Fibroblast of skin of left quadriceps (primary cell): ENCODE measurements at places on chromosomes 2 and 18.

- no peak for DNase-seq
Observed at GRCh38 chr2:101251844-101252407, 760 bp upstream of the CNOT11 start.

DNA sequence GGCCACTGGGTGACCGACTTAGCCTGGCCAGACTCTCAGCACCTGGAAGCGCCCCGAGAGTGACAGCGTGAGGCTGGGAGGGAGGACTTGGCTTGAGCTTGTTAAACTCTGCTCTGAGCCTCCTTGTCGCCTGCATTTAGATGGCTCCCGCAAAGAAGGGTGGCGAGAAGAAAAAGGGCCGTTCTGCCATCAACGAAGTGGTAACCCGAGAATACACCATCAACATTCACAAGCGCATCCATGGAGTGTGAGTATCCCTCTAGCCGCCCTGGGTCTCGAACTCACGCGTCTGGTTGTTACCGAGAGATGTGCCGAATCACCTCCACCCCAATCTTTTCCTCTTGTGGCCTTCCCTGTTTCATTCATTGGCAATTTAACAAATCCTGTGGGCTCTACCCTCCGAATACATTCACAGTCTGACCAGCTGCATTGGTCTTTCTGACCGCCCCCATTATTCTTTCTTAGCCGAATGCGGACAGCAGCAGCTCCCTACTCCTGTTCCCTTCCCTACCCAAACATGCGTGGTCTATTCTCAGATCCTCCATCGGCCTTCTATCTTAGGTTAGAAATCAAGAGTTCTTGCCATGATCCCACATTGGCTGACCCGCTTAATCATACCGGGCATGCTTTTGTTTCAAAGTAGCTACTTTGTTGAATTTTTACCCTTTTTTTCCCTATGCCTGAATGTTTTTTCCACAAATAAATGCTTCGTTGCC, 631 bp downstream of the RPL31 start:
- DNase-seq: no peak

- DNase-seq: no peak
Observed at GRCh38 chr2:207655000-207655399, 29.8 kb upstream of the METTL21A start.

- peak; percentile 10 for DNase-seq
Observed at GRCh38 chr2:107584577-107584976, 242.1 kb upstream of the RGPD4 start.

GRCh38 chr2:203328760-203329540, 756 bp downstream of the ABI2 start:
- DNase-seq: no peak

- peak; percentile 7 for DNase-seq
Observed at GRCh38 chr2:63553049-63553448, 35.2 kb downstream of the WDPCP start.

GRCh38 chr2:236105955-236106607, 62.1 kb downstream of the GBX2 start:
- no peak for DNase-seq

DNA sequence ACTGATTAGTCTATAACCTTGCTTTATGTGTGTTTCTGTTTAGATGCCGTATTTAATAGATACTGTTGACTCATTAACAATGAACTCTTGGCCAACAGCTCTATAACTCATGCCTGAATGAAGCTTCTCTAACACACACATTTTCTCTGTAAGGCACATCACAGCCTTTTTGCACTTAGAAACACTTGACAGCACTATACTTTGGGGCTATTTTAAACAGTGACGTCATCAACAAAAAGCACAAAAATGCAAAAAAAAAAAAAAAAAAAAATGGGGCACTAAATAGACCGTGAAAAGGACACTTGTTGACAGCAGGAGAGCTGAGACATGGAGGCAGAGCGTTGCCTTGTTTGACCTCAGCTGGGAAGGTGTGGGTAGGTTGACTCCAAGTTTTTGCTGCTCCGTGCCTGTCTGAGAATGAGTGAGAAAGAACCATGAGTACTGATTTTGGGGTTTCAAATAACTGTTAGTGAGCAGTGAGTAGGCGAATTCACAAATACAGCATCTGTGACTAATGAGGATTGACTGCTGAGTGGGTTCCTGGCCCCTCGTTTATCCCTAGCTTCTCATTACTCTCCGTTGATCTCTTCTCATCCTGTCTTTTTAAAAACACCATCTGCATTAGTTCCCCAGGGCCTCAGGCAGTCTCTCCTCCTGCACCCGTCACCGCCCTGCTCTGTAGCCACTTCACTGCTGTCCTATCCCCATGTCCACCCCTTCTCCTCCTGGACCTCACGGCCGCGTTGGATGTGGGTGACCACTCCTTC, 24.4 kb downstream of the SPP2 start:
- no peak for DNase-seq

- DNase-seq: peak; percentile 69
Observed at GRCh38 chr2:99806758-99807157, 316.9 kb upstream of the REV1 start.

GRCh38 chr2:8247905-8248622, 433.8 kb upstream of the ID2 start:
- DNase-seq: no peak

DNA sequence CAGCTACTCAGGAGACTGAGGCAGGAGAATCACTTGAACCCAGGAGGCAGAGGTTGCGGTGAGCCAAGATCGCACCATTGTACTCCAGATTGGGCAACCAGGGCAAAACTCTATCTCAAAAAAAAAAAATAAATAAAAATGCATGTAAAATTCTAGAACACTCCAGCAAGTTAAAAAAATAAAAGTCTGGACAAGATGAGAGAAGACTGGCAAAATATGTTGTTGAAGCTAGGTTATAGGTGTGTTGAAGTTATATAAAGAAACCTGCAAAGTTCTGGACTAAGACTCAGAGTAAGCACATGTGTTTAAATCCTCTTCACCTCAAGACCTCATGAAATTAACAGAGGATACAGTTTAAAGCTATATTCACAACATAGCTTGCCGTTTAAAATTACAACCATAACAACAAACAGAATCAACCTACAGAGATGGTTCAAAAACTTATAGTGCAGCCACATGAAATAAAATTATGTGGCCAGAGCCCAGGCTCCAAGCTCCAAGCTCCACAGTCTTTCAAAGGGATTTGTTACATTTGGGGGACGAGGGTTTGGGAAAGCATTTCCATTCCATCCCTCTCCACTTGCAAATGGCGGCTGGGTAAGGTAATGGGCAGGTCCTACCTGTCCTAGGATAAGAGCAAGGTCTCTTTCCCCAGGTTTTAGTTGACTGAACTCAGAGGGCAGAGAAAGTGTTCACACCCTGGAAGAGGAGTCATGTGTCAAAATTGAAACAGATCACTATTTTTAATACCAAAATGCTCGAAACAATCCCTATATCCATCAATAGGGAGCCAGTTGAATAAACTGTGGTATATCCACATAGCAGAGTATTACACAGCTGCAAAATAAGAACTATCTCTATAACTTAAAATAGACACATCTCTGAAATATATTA, 59.9 kb upstream of the MYCN start:
- DNase-seq: no peak

GRCh38 chr2:231611273-231612108, 18.8 kb downstream of the TEX44 start:
- DNase-seq: no peak

- DNase-seq: no peak
Observed at GRCh38 chr2:204207866-204208265, 271.3 kb downstream of the ICOS start.

DNA sequence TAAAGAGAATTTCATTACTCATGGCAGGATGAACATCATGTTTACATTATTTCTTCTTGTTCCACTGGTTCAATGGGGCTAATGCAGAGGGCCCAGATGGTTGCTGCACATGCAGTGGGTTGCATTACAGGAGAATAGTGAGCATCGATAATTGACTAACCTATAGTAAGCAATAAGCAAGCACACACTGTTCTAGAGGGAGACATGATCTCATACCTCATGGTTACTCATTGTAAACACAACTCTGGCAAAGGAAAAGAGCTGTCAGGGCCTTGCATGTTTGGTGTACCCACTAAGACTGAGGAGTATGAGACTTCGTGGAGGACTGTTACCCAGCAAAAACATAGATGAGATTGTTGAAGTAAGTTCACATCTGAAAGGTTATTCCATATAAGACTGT, 885.6 kb upstream of the VRK2 start:
- no peak for DNase-seq

- no peak for DNase-seq
Observed at GRCh38 chr2:111119822-111120252, 877 bp upstream of the BCL2L11 start.

GRCh38 chr2:24955232-24955631, 16.5 kb downstream of the DNAJC27 start:
- no peak for DNase-seq

- DNase-seq: no peak
Observed at GRCh38 chr18:59189008-59189407, 30.9 kb upstream of the GRP start.

- peak; percentile 78 for DNase-seq
Observed at GRCh38 chr18:11500153-11501122, 109.0 kb upstream of the SLC35G4 start.

DNA sequence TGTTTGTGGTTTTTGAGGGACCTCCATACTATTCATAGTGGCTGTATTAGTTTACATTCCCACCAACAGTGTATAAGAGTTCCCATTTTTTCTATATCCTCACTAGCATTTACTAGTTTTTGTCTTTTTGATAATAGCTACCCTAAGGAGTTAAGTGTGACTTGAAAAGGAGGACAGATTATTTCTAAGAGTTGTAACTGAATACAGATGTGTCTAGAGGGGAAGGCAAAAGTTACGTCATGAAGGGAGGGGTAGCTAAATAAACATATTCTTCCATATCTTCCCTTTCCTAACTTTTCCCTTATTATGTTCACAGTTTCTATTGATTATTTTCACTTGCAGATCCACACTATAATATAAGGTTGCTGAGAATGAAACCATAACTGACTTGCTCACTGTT, 1315.7 kb upstream of the ZEB2 start:
- DNase-seq: no peak

GRCh38 chr2:46699934-46700256, 215.7 kb downstream of the MCFD2 start:
- no peak for DNase-seq

DNA sequence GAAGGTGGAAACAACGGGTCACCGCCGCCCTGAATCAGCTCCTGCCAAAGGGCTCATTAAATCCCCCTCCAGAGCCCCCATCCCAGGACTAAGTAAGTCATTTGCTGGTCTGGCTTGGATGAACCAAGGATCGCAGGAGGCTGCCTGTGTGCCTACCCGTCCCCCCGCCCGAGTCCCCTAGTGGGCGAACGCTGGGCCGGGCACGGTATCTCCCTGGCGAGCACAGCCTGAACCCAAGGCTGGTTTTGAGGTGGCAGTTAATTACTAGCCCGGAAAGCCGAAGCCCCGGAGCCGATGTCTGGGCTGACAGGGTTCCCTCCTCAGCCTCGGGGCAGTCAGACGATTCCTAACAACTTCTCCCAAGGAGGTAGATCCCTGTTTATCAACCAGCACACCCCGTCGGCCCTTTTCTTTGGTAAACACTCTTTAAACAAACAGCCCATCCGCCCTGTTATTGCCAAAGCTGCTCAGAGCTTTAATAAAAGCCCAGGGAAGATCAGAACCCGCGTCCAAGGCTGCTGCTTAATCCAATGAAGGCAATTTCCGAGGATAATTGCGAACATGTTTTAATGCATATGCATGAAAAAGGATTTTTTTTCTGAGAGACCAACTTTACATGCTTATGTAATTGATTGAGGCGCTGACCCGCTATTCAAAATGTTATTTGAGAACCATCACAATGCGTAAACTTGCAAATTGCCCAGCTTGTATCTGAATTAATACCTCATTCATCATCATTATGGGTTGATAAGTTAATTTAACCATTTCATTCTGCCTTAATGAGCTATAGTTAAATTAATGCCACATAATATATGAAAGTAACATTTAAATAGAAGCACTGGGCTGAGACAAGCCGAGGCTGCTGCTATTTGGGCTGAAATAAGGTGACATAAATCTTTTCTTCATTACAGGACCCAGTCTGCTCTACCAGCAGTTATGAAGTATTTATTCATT, 10.5 kb downstream of the EVX2 start:
- DNase-seq: no peak

DNA sequence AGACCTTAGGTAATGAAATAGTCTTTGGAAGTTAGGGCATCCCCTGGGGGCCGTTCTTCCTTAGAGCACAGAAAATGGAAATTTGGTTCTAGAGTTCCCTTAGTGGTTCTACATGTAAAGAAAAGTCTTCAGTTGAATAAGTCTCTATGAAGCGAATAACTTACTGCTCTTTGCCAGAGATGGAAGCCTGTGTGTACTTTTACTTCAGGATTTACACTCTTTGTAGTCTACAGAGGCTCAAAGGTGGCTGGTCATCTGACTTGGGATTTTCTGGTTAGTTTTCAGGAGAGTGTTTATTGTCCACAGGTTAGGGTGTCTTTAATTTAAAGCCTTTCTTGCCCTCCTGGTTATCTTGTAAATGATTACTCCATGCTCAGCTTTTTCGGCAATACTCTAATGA, 210.6 kb downstream of the ZNF521 start:
- no peak for DNase-seq

DNA sequence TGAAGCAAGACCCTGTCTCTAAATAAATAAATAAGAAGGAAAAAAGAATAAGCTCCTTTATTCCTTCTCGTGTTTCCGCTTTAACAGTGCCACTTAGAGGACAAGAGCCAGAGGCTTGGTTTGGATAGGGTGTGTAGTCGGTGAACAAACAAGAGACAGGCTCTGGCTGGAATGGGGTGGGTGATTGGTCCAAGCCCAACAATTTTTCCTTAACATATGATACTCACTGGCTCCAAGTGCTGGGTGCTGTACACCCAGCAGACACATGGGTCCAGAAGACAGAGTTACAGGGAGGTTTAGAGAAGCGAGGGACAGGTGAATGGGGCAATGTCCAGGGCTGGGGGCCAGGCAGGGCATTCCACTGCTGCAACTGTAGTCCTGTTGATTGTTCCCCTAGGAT, 77.8 kb downstream of the NCAPH start:
- no peak for DNase-seq

DNA sequence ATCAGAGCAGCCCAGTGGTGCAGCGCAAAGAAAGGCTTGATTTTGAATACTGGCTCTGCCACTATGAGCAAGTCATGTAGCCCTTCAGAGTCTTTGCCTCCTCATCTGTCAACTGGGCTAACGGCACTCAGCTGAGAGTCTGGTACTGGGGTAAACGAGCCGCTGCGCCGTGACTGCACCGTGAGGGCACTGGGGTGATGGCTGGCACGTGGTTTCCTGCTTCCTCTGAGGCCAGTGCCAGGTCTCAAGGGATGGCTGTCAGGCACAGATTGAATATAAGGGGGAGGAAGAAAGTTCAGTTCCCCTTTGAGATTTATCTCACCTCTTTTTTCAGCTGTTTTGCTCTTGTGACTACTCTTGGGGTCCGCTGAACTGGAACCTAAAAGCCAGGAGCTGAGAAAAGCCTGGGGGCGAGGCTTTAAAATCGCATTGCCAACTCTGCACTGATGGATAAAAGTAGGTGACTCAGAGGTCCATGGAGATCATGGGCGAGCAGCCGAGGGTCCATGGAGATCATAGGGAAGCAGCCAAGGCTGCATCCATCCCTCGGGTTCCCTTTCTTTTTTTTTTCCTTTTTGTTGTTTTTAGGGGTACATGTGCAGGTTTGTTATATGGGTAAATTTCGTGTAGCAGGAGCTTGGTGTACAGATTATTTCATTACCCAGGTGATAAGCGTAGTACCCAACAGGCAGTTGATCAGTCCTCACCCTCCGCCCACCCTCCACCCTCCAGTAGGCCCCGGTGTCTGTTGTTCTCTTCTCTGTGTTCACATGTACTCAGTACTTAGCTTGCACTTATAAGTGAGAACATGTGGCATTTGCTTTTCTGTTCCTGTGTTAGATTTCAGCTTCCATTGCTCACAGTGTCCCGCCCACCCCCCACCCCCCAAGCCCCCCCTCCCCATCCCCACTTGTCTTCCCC, 114.3 kb downstream of the SPP2 start:
- no peak for DNase-seq

- DNase-seq: no peak
Observed at GRCh38 chr2:102474785-102475184, 1.8 kb downstream of the SLC9A4 start.
